ENCODE measurements at places on chromosomes 2 and 18. TPM values are rescaled to one million over a fixed set of nuclear protein-coding genes. Genes with fewer than 3 reads are reported as not detected.

The DBI gene
- total RNA-seq, result 49.5 TPM

The TMEM200C gene
- total RNA-seq, result 0.95 TPM

The C2orf78 gene
- total RNA-seq, result not detected

The C2orf76 gene
- total RNA-seq, result 16.3 TPM

The RND3 gene
- total RNA-seq, result 171 TPM

The OSGEPL1 gene
- 6.7 TPM for total RNA-seq

The GRHL1 gene
- total RNA-seq, result 1.4 TPM

The UBR3 gene
- 101 TPM for total RNA-seq

The PLGLB1 gene
- not detected for total RNA-seq

The LRRC30 gene
- total RNA-seq, result not detected

The GREB1L gene
- 4.4 TPM for total RNA-seq

The UGT1A4 gene
- total RNA-seq, result not detected
